ENCODE measurements at places on chromosomes 6 and 20.
A peak's percentile ranks its signal among the peaks of the same experiment; 100 is the strongest.

- peak; percentile 99 for DNase-seq
Observed at GRCh38 chr6:14452567-14453527, 335.3 kb downstream of the CD83 start.

- peak; percentile 98 for DNase-seq
Observed at GRCh38 chr6:108966855-108967755, 118.9 kb downstream of the ARMC2 start.

GRCh38 chr6:163404825-163405265 is 9.7 kb upstream of the QKI start:
- DNase-seq: peak; percentile 68

DNA sequence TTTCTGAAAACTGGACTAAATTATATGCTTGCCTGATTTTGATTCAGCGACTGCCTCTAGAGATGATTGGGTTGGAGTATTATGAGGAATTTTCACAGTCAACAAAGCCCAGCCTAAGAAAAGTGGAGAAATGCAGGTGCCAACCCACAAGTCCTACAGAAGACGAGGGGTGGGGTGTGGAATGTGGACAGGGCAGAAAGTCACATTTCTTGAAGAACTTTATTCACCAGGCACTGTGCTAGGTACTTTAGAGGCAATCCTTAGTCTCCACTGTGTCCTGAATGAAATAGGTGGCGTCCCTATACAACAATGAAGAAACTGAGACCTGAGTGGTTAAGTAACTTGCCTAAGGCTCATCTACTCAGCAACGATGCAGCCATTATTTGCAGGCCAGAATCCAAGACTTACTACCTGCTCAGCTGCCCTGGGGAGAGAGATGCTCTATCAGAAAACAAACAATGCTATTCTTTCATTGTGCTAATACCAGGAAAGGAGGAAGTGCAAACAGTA is 106.3 kb downstream of the RNF144B start:
- no peak for DNase-seq

DNA sequence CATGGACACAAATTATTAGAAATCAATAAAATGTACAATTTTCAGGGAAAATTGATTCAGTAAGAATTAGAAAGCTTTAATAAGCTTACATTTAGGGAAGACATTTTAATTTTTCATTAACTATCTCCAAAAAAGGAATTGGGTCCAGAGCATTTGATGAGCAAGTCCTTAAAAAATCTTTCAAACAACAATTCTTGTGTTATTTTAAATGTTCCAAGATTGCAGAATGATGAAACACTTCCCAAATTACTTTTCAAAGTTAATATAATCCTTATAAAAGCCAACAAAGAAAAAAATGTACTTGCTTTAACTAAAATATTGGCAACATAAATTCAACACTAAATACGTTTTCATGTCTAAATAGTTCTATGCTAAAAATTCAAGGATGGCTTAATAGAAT is 102.0 kb downstream of the ADAT2 start:
- DNase-seq: no peak

GRCh38 chr6:73134588-73134987 is 90.7 kb downstream of the KHDC1L start:
- DNase-seq: no peak

DNA sequence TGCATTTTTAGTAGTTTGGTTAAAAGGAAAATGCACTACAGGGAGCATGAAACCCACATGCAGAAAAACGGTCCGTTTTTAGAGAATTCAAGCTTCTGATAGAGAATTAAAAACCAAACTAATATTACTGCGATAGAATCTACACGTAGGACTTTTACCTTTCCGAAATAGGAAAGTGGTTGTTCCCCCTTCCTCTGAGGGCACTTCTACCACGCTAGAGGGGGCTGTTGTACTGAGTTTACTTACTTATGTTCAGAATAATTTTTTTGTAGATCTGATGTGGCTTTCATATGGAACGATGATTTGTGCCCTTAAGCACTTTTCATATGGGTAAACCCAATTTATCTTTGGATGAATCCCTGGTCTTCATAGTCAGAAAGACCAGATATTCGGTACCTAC is 264.3 kb upstream of the PLN start:
- DNase-seq: peak; percentile 60

GRCh38 chr6:161748535-161749416 is 474.9 kb upstream of the AGPAT4 start:
- peak; percentile 6 for DNase-seq

- DNase-seq: no peak
Observed at GRCh38 chr6:56624046-56624727, 18.5 kb downstream of the DST start.

DNA sequence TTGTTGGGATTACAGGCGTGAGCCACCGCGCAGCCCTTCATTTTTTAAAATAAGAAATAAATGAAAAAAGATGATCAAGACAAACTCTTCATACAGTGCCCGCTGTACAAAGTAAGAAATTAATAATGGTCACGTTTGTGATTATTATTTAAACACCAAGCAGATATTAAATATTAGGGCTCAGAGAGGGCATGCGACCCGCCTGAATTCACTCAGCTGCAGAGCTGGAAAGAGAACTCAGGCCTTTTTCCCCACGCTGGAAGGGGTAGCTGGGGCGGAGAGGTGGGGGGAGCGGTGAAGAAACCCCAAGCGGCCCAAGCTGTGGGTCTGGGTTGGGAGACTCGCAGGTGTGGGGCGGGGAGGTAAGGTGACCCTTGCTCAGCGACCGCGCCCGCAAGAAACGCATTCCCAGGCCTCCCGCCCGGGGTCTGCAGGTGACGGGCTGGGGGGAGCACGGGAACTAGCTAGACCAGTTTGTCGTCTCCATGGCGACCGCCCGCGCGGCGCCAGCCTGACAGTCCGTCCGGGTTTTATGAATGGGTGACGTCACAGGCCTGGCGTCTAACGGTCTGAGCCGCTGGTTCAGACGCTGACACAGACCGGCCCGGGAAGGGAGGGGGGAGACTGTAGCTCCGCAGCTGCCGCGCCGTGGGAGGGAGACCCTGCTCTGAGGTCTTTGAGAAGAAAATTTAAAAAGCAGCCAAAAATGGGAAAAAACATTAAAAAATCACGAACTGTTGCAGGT is 1.1 kb upstream of the ID1 start:
- peak; percentile 27 for DNase-seq

- no peak for DNase-seq
Observed at GRCh38 chr20:58639182-58640146, 11.6 kb upstream of the STX16 start.

DNA sequence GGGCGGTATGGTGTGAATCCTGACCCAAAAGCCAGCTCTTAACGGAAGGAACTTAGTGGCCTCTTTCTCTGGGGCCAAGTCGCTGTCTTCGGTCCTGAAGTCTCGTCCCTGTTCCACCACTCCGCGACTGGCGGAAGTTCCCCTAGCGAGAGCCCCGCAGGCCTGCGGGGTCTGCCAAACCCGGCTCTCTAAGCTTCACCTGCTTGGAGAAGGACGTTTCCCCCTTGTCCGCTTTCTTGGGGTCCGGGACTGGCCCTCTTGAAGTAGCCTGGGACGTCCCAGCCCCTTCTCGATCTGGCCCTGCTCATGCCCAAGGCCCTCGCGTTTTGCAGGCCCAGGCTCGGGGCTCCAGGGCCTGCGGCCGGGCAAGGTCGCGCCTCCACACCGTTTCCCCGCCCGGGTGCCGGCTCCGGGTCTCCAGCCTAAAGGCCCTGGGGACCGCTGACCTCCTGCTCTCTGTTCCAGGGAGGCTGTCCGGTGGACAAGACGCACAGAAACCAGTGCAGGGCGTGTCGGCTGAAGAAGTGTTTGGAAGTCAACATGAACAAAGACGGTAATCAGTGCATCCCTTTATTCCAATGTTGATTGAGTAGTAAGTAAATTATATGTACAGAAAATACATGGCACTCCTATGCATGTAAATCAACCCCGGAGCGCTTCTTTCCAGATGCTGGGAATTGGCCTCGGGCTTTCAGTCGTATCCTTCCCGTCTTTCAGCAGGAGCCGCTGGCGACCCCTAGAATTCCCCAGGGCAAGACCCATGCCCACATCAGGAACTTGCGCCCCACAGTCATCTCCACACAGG is 8.8 kb downstream of the NR2E1 start:
- no peak for DNase-seq

- DNase-seq: peak; percentile 49
Observed at GRCh38 chr6:34182751-34183531, 37.1 kb upstream of the GRM4 start.

GRCh38 chr20:7151676-7152470 is 384.4 kb downstream of the BMP2 start:
- no peak for DNase-seq

DNA sequence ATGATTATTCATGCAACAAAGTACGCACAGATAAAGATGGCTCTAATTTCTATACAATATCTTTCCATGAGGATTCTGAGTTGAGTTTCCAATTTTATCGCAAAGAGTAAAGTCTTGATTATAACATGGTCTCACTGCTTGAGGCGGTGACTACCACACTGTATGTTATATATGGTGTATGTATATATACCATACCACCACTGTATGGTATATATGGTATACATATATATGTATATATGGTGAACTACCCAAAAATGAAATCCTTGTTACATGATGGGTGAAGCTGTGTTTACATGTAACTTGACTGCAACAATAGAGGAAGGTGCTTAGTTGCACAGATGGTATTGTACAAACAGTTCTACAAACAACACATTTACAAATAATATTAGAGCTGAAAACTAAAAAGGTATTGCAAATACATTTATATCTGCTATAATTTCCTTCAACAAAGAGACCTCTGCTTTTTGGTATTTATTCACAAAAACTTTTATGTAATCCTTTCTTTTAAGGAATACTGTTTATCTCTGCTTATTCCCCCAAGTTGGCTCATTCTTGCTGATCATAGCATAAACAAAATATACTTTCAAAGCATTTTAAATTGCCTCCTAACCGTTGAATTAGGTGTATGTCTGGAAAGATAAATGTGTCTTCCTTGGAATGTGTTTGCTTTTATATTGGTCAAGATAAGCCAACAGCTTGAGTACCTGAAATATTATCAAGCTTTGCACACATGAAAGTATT is 77.7 kb upstream of the TPD52L1 start:
- no peak for DNase-seq

Data from AML-193 (cell line).